Large intestine (tissue), 12 donors: ENCODE measurements at places on chromosomes 5 and 9. TPM values are rescaled to one million over a fixed set of nuclear protein-coding genes. Genes with fewer than 3 reads are reported as not detected.

The SOX30 gene
- polyA plus RNA-seq = 1.0 TPM

The ERGIC1 gene
- 112 TPM for polyA plus RNA-seq

The POLK gene
- polyA plus RNA-seq = 18.9 TPM

The SLC36A2 gene
- not detected for polyA plus RNA-seq

The SLC45A2 gene
- polyA plus RNA-seq = 0.12 TPM

The ANKRA2 gene
- 38.7 TPM for polyA plus RNA-seq

The ASB6 gene
- 14.8 TPM for polyA plus RNA-seq

The LECT2 gene
- not detected for polyA plus RNA-seq

The KCNN2 gene
- 0.48 TPM for polyA plus RNA-seq

The SPATA31C1 gene
- polyA plus RNA-seq = 0.18 TPM

The SLC35D2 gene
- polyA plus RNA-seq = 70.5 TPM

The SLC34A3 gene
- 36.9 TPM for polyA plus RNA-seq

The FOXD4L6 gene
- 0.06 TPM for polyA plus RNA-seq

The LRRC19 gene
- 83.7 TPM for polyA plus RNA-seq

GRCh38 chr5:35861718-35862117 lies 5.0 kb downstream of the IL7R start:
- no peaks in the 10 kb centered on the region for H3K36me3 ChIP-seq
- no peaks in the 10 kb centered on the region for H3K4me1 ChIP-seq

DNA sequence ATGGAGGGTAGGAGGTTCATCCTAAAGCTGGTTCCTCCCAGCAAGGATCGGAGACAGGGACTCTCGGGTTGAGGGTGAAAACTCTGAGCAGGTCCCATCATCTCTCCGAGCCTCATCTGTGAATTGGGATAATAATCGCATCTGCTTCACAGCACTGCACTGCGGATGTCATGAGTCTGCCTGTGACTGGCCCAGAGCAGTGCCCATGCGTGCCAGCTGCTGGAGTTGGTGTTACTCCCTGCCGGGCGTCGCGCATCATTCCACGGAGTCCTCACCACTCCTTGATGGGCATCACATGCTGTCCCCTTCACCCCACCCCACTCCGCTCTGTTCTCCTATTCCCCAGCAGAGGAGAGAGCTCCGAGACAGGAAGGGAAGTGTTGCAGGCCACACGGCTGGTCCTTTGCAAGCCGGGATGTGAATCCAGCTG lies 35.1 kb upstream of the ORM1 start:
- no peaks in the 10 kb centered on the region for H3K27me3 ChIP-seq
- no peaks in the 10 kb centered on the region for H3K4me1 ChIP-seq
- no peak for DNase-seq

DNA sequence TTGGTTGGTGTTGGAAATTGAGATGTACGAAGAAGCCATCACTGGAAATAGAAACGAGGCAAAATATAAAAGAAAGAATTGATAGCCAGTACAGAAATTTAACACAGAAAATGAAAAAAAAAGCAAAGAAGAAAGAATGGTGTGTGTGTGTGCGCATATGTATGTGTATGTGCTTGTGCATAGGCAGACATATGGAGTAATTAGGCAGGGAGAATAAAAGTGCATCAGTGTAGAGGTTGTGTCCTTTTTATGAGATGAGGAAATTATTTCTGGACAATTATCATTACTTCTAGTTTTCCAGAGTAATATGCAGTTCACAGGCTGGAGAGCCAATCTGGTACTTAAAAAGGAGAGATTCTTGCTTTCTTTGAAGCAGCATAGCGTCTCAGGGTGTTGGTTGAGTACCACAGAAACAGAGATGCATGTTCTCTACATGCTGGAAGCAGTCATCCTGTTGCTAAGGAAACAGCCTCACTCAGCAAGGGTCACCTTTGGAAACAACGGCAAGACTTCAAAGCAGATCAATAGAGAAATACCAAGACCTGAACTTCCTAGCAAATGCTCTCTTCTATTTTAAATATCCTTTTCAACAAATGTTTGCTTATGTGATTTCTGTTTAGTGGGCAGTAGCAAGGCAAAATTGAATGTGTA lies 172.7 kb downstream of the TAF11L14 start:
- no peak for DNase-seq
- no peaks in the 10 kb centered on the region for H3K36me3 ChIP-seq
- H3K27me3 ChIP-seq = no peaks in the 10 kb centered on the region
- no peaks in the 10 kb centered on the region for H3K4me1 ChIP-seq

GRCh38 chr9:5543875-5544702 lies 33.8 kb downstream of the PDCD1LG2 start:
- DNase-seq = no peak
- no peaks in the 10 kb centered on the region for H3K27me3 ChIP-seq
- no peak overlapping the region for H3K27ac ChIP-seq
- H3K4me3 ChIP-seq = no peak overlapping the region

DNA sequence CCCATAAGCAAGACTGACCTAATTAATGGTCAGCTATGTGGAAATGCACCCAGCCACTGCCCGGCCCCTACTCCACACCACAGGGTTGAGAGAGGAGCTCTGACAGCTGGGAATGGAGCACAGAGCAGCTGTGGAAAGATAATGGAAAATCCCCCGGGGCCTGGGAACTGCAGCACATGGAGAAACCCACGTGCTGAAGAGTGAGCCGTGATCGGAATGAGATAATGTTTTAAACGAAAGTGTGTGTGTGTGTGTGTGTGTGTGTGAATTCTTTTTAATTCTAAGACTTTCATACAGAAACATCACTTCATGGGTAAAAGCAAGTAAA lies 13.1 kb upstream of the SLC12A7 start:
- H3K27ac ChIP-seq = no peak overlapping the region
- no peaks in the 10 kb centered on the region for H3K27me3 ChIP-seq
- no peak for DNase-seq
- H3K4me1 ChIP-seq = peaks cover 44% of the 10 kb centered on the region
- no peaks in the 10 kb centered on the region for H3K36me3 ChIP-seq

DNA sequence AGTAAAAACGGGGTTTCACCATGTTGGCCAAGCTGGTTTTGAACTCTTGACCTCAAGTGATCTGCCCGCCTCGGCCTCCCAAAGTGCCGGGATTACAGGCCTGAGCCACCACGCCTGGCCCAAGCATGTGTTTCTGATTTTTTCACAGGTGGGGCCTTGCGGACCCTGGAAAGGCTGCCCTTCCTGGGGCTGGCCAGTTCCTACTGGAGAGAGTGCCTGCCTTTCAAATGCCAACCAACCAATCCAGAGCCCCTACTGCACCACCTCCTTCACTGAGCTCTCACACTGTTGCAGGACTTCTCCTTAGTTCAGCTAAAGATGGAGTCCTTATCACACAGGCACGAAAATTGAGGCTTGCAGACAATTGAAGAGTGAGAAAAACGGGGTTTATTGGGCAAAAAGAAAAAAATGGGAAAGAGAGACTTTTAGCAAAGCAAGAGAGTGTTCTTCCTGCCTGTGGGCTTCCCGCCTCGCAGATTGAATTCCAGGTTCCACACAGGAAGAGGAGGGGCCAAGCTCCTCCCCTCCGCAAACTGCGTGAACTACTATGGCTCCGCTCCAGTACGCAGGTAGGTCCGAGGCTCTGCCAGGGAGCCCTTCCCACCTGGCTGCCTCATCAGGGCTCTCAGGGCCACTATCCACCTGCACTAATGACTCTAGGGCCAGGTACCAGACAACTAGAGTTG lies 8.3 kb upstream of the CMBL start:
- no peak overlapping the region for H3K4me3 ChIP-seq
- no peak overlapping the region for H3K27ac ChIP-seq
- H3K4me1 ChIP-seq = peaks cover 1% of the 10 kb centered on the region
- H3K27me3 ChIP-seq = no peaks in the 10 kb centered on the region

DNA sequence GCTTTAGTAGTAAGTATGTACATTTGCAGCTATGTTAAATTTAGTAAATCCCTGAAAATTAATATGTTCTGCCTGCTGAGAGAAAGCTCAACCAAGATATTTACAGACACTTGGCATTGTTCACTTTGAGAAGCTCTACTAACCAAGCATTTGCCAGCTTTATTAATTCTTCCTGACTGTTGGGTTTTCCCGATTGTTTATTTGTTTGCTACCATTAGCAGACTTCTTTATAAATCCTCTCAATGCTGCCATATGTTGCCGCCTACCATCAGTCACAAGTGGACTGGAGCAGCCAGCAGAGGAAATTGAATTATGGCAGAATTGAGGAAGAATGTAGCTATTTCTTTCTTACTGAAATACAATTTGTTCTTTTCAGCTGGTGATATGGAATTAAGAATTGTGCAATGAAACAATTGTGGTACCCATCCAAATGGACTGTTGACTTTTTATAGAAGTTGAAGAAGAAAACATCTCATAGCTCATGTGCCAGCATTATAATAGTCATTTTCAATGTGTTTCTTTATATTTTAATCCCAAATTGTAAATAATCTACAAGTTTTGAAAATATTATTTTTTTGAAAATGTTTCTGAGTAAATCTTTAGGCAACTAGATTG lies 588.7 kb upstream of the CDH6 start:
- H3K27ac ChIP-seq = no peak overlapping the region
- no peaks in the 10 kb centered on the region for H3K36me3 ChIP-seq
- H3K27me3 ChIP-seq = no peaks in the 10 kb centered on the region
- no peaks in the 10 kb centered on the region for H3K4me1 ChIP-seq

- DNase-seq = no peak
- H3K27ac ChIP-seq = no peak overlapping the region
- H3K4me1 ChIP-seq = no peaks in the 10 kb centered on the region
- peaks cover 16% of the 10 kb centered on the region for H3K27me3 ChIP-seq
- H3K36me3 ChIP-seq = no peaks in the 10 kb centered on the region
- no peak overlapping the region for H3K4me3 ChIP-seq
Observed at GRCh38 chr5:137492331-137492730, 6.8 kb downstream of the SPOCK1 start.

DNA sequence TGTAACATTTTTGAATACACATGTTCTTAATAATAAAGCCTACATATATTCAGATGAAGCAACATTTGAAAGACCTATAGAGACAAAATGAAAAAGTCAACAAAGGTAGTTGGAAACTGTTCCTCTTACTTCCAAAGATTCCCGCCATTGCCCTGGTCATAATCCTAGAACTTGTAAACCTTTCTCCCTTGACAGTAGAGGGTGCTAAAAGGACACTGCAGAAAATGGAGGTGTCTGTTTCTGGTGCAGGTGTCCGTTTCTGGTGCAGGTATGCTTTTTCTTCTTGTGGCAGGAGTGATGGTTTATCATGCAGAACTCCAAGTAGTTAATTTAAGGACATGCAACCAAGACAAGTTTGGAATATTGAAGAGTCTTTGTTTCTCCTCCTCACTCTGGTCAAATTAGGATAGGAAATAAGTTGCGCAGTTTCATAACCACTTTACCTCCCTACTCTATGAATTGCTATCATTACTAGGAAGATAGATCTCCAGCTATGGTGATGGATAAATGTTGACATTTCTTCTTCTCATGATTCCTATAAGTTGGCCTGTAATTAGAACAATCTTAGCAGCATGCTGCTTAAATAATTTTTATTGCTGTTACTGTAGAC lies 56.0 kb upstream of the FAM174A start:
- DNase-seq = peak; percentile 4
- no peaks in the 10 kb centered on the region for H3K27me3 ChIP-seq
- no peaks in the 10 kb centered on the region for H3K4me1 ChIP-seq
- no peaks in the 10 kb centered on the region for H3K36me3 ChIP-seq
- no peak overlapping the region for H3K27ac ChIP-seq

- peaks cover 49% of the 10 kb centered on the region for H3K4me1 ChIP-seq
- H3K36me3 ChIP-seq = peaks cover 6% of the 10 kb centered on the region
- no peak overlapping the region for H3K27ac ChIP-seq
- no peak overlapping the region for H3K4me3 ChIP-seq
Observed at GRCh38 chr9:131406563-131407436, 12.9 kb downstream of the PRRC2B start.

- H3K4me3 ChIP-seq = no peak overlapping the region
- no peak overlapping the region for H3K27ac ChIP-seq
- no peaks in the 10 kb centered on the region for H3K27me3 ChIP-seq
Observed at GRCh38 chr9:19640014-19640413, 148.8 kb downstream of the SLC24A2 start.

- no peaks in the 10 kb centered on the region for H3K27me3 ChIP-seq
- no peaks in the 10 kb centered on the region for H3K4me1 ChIP-seq
Observed at GRCh38 chr9:129276486-129277230, 98.6 kb upstream of the IER5L start.

DNA sequence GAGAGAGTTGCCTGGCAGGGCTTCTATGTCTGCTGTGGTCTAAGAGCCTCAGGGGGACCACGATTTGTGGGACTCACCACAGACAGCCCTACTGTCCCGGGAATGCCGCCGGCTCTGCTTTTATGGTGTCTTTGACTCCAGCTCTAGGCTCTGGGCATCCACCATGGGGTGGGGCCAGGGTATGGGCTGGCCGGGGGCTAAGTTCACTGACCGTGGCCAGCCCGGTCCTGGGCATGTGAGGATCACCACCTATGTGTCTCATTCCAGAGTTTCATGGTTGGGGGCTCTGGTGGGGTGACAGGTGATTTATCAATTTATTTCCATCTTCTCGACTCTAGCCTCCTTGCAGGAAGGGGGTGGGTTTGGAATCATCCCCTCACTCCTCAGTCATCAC lies 139.4 kb downstream of the GADD45G start:
- H3K27me3 ChIP-seq = no peaks in the 10 kb centered on the region
- H3K4me3 ChIP-seq = no peak overlapping the region
- H3K4me1 ChIP-seq = peaks cover 7% of the 10 kb centered on the region

DNA sequence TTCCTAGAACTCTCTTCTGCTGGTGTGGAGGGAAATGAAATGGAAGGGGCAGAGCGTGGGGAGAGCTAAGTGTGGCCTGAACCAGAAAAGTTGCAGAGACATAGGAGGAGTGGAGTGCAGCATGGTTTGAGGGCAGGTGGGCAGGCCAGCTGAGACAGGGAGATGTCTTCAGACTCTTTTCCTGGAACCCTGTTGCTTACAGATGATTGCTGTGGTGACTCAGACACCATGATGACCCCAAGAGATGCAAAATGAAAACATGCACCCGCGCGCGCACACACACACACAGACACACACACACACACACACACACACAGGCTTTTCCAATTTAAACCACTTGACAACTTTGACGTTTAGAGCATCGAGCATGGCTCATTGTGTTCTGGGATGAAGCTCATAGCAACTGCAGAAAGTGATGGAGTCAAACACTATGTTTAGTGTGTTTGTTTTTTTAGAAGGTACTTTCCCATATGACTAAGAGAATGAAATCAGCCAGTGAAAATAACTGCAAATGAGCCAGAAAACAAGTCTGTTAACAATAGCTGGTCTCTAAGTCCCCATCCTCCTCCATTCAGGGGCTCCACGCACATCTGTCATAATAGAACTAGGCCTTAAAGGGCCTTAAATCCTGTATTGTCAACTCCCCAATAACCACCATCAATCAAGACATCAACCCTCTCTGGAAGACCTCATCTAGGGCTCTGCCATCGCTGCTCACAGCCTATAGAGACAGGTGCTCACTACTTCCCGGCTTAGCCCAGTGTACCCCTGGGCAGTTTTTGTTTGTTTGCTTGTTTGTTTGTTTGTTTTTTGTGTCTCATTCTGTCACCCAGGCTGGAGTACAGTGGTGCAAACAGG lies 9.6 kb downstream of the TMOD1 start:
- H3K4me1 ChIP-seq = no peaks in the 10 kb centered on the region
- no peak for DNase-seq
- no peak overlapping the region for H3K27ac ChIP-seq
- H3K36me3 ChIP-seq = no peaks in the 10 kb centered on the region

- H3K36me3 ChIP-seq = no peaks in the 10 kb centered on the region
- H3K4me3 ChIP-seq = no peak overlapping the region
- H3K27me3 ChIP-seq = no peaks in the 10 kb centered on the region
Observed at GRCh38 chr9:17970277-17970676, 391.4 kb downstream of the SH3GL2 start.

- no peaks in the 10 kb centered on the region for H3K4me1 ChIP-seq
- H3K36me3 ChIP-seq = no peaks in the 10 kb centered on the region
Observed at GRCh38 chr5:24368115-24368514, 276.7 kb downstream of the CDH10 start.
